ENCODE measurements at places on chromosomes 1 and 21.

GRCh38 chr1:18687273-18687672 lies 56.6 kb downstream of the PAX7 start:
- no peak for DNase-seq

- no peak for DNase-seq
These were observed 127.4 kb upstream of the DEPDC1 start for GRCh38 chr1:68624233-68624632.

DNA sequence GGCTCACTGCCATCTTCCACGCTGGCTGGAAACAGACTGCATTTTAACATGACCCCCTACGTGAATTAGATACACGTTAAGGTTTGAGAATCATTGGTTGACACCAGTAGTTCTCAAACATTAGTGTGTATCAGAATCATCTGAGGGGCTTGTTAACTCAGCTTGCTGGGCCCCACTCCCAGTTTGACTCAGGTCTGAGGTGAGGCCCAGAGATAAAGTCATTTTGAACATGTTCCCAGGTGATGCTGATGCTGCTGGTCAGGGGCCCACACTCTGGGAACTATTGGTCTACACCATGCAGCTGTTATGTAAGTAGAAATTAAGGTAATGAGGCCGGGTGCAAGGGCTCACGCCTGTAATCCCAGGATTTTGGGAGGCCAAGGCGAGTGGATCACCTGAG lies 1.3 kb downstream of the LSM10 start:
- no peak for DNase-seq

DNA sequence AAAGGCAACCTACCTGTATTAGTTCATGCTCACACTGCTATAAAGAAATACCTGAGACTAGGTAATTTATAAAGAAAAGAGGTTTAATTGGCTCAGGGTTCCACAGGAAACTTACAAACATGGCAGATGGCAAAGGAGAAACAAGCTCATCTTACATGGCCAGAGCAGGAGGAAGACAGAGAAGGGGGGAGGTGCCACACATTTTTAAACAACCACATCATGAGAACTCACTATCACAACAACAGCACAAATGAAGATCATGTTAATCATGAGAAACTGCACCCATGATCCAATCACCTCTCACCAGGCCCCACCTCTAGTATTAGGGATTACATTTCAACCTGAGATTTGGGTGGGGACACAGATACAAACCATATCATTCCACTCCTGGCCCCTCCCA lies 90.6 kb upstream of the KCTD3 start:
- no peak for DNase-seq

- no peak for DNase-seq
These were observed 60.6 kb upstream of the SLC2A1 start for GRCh38 chr1:43019226-43019625.

- DNase-seq = no peak
These were observed 13.5 kb downstream of the ATP1A2 start for GRCh38 chr1:160129046-160129445.

- no peak for DNase-seq
These were observed 50.4 kb upstream of the PTGFR start for GRCh38 chr1:78440381-78440793.

GRCh38 chr21:37045556-37045955 lies 27.3 kb downstream of the PIGP start:
- no peak for DNase-seq

DNA sequence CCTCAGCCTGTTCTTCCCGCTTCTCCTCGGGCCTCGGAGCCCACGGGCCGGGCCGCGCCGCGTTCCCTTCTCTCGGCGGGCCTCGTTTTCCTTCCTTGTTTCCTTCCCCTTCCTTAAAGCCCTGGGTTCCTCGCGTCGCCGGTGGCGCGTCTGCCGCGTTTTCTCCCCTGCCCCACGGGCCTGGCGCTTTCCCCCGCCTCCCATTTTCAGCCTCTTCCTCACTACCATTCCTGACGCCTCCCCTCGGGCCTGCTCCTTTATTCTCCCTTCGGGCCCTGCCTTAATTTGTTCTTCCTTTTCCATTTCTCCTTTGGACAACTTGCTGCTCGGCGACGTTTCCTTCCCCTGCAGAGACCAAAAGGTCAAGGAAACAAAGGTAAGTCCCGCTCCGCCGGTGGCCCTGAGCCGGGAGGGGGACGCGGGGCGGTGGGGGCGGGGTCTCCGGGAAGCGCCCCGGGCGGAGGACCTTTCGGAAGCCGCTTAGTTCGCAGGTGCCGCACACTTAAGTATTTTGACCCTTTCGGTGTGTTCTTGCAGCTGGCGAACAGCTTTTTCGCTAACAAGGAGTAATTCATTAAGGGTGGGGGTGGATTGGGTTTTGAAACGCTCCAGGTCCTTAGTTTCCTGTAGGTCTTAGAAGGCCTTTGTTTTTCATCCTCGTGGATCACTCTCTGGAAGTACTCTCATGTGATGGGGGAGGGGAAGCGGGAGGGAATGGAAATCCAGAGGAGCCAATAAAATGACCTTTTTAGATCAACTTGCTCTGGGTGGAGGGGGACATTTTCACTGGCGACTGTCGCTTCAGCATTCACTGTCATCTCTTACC lies 780 bp downstream of the YTHDF2 start:
- peak; percentile 73 for DNase-seq

DNA sequence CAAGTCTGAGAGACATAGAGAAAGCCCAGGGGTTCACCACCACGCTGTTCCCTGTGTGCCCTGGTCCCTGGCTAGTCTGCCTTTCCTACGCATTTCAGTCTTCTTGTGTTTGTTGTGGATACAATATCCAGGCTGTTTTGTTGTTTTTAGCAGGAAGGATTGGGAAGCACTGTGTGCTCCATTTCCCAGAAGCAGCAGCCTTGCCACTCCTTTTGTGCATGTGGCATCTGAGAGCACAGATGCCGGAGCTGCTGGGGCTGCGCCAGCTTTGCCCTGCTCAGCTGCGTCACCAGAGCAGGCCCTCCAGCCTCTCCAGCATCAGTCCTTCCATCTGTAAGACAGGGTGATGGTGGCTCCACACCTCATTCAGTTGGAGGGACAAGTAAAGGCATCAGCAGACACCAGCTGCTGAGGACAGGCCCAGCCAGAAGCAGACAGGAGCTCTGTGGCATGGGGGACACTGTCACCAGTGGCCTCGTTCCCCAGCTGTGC lies 94.4 kb upstream of the COL6A1 start:
- no peak for DNase-seq

DNA sequence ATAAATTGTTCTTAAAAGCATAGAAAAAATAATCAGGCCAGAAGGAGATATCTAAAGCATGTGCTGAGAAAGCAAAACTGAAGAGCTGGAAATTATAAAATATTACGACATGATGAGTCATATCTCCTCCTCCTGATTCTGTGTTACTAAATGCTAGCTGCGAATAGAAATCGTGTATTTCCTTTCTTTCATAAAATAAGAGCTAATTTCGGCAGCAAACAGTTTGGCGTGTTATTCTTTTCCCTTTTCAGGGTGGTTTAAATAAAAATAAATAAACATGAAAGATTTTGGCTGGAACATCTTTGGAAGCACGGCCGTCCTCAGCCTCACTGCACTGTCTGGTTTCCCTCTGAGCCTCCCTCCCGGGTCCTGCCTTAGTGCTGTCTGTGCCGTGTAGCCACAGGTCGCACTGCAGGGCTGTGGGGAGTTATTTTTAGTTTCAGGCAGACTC lies 56.0 kb downstream of the ADARB1 start:
- DNase-seq = no peak

- no peak for DNase-seq
These were observed 59.7 kb downstream of the RABGAP1L start for GRCh38 chr1:174218983-174219382.

GRCh38 chr1:224922404-224923164 lies 6.9 kb upstream of the DNAH14 start:
- peak; percentile 10 for DNase-seq

GRCh38 chr1:185442050-185442449 lies 125.0 kb upstream of the IVNS1ABP start:
- DNase-seq = no peak

- DNase-seq = no peak
These were observed 58.7 kb downstream of the SMYD3 start for GRCh38 chr1:246448373-246448772.

- DNase-seq = no peak
These were observed 179.3 kb upstream of the PLXNA2 start for GRCh38 chr1:208423526-208423925.

DNA sequence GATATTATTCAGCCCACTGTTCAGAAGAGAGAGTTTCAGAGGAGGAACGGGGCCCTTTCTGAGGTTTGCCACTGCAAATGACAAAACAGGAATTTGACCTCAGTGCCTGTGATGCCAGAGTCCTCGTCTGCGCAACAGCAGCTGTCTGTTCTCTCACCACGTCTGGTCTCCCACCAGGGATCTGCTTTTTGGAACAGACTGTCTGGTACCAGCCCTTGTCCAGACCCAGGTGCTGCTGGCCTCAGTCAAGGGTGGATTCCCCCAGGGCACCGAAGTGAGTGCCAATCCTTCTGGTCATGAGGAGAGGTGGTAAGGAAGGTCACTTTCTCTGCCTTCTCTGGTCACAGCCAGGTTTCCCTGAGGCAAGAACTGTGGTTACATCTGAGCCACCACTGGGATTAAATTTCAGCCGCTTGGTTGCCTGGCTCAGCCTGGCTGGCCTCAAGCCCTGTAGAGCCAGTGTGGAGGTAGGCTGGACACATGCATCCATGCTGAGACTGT lies 2.3 kb upstream of the BCAN start:
- DNase-seq = no peak

GRCh38 chr1:22830041-22830566 lies 119.5 kb downstream of the EPHB2 start:
- DNase-seq = no peak

DNA sequence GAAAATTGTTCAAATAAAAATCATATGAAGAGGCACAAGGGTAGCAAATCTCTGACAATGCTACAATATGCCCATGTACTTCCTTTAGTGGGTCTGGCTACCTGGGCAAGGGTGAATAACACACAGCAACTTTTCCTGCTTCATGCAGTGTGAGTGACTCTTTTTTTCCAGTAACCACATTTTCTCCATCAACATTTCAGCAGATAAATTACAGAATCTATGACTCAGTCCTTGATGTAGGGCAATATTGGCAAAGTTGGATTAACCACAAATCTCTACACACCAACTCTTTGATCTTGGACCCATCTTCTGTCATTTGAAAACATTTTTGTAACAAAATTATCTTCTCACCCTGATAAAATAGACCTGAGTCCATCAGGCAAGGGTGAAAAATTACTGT lies 31.7 kb downstream of the ERICH3 start:
- no peak for DNase-seq

DNA sequence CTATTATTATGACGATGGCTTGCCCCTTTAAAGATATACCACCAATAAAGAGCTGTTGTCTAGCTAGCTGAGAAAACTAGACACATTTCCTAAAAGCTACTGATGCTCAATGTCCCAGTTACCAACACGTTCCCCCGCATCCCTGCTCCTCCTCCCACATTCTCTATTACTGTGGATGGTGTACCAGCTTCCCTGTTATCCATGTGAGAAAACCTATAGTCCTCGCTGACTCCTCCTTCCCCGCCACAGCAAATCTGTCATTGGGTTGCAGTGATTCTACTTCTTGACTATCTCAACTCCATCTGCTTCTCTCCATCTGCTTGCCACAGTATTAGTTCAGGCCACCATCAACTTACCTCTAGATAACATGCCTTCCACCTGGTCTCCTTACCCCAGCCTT lies 337.5 kb downstream of the KCNH1 start:
- no peak for DNase-seq
